ENCODE measurements at places on chromosomes 3 and 15. TPM values are rescaled to one million over a fixed set of nuclear protein-coding genes. Genes with fewer than 3 reads are reported as not detected.

DNAH12 gene
- not detected for total RNA-seq

BDH1 gene
- total RNA-seq, result 17.7 TPM

CD80 gene
- 0.17 TPM for total RNA-seq

GANC gene
- 23.9 TPM for total RNA-seq

BRPF1 gene
- total RNA-seq, result 25.6 TPM

CXCR6 gene
- 2.0 TPM for total RNA-seq

SLC24A5 gene
- not detected for total RNA-seq

SCN5A gene
- 0.11 TPM for total RNA-seq

TMEM212 gene
- total RNA-seq, result not detected

CFAP92 gene
- total RNA-seq, result 0.45 TPM

XIRP1 gene
- total RNA-seq, result not detected

CCR2 gene
- total RNA-seq, result 0.99 TPM

LTK gene
- 9.9 TPM for total RNA-seq

Data from CD4-positive, alpha-beta T cell (primary cell).